ENCODE measurements at places on chromosomes 6 and 20.

DNA sequence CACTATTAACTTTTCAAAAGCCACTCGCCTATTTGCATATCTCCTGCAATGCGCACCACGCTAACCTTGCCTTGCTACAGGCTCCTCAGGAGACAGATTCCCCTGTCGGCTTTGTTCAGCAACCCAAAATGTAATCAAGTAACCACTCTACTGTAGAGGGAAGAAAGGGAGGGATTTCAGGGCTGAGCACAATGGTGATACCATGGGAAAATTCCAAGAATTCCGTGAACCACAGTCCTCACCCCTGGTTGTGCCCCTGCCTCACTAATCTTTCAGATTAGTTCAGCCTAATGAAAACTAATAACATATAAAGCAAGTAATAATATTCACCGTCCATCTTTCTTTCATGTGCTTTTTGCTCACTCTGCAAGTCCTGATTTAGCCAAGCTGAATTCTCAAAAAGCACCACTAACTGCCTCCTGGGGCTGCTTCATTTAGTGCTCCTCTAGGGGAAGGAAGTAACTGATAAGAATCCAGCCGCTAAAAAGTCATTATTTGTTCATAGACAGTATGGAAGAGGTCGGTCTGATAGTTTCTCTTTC lies 6.6 kb downstream of the CITED2 start:
- DNase-seq: no peak

DNA sequence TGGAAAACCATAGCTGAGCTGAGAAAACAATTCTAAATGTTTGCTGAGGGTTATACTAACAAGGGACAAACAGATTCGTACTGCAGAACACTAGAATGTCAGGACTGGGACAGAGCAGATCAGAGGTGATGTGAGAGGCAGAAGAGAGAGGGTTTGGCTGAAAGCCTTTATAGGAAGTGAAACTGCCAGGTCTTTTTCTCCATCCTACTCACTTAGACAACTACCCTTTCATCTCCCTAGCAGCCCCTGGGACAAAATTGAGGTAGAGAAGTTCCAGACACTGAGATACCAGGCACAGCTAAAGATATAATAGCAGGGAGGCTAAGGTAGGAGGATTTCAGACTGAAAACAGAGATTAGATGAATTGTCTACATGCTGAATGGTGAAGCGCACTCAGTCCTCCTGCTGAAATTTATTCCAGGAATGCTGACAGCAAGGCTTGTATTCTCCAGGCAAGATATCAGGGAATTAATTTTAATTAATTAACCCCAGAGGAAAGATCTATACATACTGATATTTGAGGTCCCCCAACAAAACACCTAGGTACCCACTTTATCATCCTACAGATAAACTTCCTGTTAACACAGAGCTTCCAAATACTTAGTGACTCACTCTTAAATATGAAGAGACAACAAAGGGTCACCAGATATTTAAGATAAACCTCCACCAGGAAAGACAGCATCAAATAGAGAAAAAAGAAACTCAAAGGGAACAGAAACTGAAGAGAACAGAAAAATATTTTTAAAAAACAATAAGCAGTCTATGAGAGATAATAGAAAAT lies 12.6 kb upstream of the EIF2S2 start:
- no peak for DNase-seq

GRCh38 chr20:23374441-23374840 lies 12.5 kb downstream of the GZF1 start:
- DNase-seq: no peak

DNA sequence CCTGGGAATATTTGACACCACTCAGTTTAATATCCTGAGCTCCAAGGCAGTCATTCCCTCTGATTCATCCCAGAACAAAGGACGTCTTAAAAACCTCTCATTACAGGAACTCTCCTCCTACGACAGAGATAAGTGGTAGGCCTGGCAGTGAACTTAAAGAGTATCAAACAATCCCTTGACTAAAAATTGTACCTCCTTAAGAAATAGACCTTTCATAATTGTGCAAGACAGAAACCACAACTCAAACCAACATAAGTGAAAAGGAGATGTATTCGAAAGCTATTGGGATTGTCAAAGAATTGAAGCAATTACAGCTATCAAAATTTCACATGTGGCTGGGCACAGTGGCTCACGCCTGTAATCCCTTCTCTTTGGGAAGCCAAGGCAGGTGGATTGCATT lies 19.1 kb upstream of the BNIP5 start:
- no peak for DNase-seq

DNA sequence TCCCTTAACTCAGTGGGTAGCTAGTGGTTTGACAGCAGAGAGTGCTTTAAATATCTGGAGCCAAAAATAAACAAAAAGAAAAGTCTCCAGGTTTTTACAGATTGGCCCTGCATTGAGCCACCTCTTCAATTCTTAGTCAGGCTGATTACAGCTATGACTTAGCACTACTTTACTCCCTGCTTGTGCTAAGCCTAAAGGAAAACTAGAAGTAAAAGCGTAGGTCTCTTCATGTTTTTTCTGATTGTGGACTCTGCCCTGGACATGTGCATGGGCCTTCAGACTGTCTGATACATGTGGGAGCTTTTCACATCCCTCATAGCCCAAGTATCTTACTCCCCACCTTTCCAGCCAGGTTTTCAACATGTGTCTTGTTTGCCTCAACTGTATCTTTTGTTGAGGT lies 33.3 kb downstream of the KPNA5 start:
- no peak for DNase-seq

DNA sequence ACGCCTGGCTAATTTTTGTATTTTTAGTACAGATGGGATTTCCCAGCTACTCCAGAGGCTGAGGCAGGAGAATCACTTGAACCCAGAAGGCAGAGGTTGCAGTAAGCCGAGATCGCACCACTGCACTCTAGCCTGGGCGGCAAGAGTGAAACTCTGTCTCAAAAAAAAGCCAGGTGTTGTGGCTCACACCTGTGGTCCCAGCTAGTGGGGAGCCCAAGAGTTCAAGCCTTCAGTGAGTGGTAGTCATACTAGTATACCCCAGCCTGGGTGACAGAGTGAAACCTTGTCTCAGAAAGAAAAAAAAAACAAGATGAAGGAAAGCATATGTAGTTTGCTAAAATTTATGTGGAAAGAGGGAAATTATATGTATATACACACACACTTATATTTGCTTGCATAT lies 20.0 kb upstream of the POU5F1 start:
- DNase-seq: no peak

GRCh38 chr6:34509782-34510181 lies 43.9 kb downstream of the PACSIN1 start:
- no peak for DNase-seq

Data from stimulated activated CD4-positive, alpha-beta T cell treated with anti-CD3 and anti-CD28 coated beads, Interleukin-2, amount 100 ng/mL, for 24 hours (primary cell).